ENCODE measurements at places on chromosomes 5 and 9. TPM values are rescaled to one million over a fixed set of nuclear protein-coding genes. Genes with fewer than 3 reads are reported as not detected.

GRCh38 chr5:157116483-157116954 is 7.7 kb upstream of the HAVCR2 start:
- DNase-seq = no peak

DNA sequence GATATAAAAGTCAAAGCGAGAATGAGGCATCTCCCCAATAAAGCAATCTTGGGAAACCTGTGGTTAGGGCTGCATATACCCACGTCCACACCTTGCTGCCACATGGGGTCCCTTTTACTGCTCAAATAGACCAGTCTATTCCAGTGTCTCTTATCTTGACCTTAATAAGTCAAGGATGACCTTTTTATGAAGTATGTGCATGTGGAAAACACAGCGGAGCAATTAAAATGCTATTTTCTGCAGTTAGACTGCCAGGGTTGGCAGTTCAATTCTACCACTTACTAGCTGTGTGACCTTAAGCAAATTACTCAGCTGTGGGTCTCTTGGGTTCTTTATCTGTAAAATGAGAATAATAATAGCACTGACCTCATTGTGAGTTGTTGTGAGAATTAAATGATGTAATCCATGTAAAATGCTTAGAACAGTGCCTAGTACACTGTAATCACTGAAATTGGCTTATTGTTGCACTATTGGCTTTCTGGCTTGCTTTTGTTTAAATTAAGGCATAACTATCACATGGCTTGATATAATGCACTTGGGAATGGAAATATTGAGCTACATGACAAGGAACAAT is 67.8 kb upstream of the HSPB3 start:
- no peak for DNase-seq

DNA sequence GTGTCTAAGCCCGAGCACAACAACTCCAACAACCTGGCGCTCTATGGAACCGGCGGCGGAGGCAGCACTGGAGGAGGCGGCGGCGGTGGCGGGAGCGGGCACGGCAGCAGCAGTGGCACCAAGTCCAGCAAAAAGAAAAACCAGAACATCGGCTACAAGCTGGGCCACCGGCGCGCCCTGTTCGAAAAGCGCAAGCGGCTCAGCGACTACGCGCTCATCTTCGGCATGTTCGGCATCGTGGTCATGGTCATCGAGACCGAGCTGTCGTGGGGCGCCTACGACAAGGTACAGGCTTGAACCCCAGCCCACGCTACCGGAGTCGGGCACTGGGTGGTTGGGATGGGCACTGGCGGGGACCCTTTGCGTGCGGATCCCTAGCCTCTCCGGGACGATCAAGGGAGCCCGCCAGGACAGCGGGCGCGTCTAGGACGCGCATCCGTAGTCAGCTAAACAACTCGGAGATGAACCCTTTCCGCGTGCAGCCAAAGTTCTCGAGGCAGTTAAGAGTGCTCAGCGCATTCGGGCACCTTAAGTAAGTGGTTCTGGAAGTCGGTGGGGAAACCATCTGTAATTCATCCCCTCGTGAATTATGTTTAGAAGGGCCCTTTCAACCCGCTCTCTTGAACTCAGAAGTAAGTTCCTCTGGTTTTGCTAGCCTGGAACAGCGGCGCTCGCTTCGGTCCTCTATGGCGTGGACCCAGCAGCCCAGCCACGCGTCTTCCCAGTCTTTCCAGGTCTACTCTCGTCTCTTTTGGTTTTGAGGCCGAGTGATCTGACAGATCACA is 1.3 kb downstream of the KCNN2 start:
- peak; percentile 67 for DNase-seq

GRCh38 chr5:115796656-115797055 is 19.8 kb downstream of the CDO1 start:
- no peak for DNase-seq

- no peak for DNase-seq
Observed at GRCh38 chr5:98816582-98817222, 43.2 kb downstream of the RGMB start.

- DNase-seq = no peak
Observed at GRCh38 chr9:36900136-36900855, 133.8 kb downstream of the PAX5 start.

DNA sequence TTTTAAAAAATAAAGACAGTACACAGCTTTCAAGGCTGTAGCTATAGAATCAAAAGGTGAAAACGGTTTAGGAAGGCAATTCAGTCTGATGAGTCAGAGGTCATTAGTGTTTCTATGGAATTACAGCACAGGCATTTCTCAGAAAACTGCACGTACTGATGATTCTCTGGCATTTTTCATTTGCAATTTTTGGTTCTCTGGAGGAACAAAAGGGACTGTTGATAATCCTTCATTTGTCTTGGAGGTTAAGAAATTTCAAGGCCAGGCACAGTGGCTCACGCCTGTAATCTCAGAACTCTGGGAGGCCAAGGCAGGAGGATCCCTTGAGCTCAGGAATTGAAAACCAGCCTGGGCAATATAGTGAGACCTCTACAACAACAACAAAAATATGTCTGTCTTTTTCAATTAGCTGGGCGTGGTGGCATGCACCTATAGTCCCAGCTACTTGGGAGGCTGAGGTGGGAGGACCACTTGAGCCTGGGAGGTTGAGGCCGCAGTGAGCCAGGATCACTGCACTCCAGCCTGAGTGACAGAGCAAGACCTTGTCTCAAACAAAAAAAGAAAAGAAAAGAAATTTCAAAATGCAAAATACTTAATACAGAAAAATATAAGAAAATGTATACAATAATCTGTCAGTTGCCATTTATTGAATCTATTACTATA is 27.3 kb downstream of the NR6A1 start:
- DNase-seq = no peak

- DNase-seq = peak; percentile 14
Observed at GRCh38 chr5:131991593-131992324, 19.7 kb downstream of the ACSL6 start.

- DNase-seq = no peak
Observed at GRCh38 chr9:28770226-28770625, 1196.9 kb upstream of the C9orf72 start.

- DNase-seq = no peak
Observed at GRCh38 chr9:130770679-130771442, 64.2 kb upstream of the ABL1 start.

- no peak for DNase-seq
Observed at GRCh38 chr5:150368526-150368925, 11.0 kb downstream of the TCOF1 start.

DNA sequence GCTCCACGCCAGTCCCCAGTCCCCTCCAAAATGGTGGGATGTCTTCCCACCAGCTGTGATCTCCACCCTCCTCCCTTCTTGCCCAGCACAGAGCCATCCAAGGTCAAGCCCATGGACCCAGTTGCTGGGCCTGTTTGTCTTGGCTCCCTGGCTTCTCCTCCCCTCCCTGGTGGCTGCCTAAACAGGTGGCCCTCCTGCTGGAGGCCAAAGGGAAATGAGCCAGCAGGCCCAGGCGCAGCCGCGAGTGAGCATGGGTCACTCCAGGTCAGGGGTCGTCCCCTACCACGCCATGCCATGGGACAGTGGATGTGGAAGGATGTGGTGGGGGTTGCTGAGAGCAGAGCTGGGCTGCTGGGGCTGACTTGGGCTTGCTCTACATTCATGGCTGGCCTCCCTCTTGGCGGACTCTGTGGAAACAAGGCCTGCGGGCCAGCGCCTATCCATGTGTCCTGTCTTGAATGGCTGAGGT is 33.6 kb downstream of the COL15A1 start:
- DNase-seq = no peak

GRCh38 chr5:88854769-88855168 is 28.2 kb downstream of the MEF2C start:
- no peak for DNase-seq

DNA sequence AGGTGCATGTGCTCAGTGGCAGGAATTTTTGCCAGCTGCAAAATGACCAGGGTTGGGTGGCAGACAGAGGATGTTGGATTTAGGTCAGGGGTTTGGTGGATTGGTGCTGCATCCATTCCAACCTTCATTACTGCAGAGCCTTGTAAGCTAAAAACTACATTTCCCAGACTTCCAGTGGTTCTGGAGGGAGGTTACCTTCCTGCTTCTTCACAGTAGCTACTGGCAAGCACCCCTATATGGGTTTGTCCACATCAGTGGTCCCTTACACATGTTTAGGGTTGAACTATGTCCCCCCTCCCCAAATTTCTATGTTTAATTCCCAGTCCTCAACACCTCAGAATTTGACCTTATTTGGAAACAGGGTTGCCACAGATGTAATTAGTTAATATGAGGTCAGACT is 20.7 kb upstream of the IL17B start:
- no peak for DNase-seq

DNA sequence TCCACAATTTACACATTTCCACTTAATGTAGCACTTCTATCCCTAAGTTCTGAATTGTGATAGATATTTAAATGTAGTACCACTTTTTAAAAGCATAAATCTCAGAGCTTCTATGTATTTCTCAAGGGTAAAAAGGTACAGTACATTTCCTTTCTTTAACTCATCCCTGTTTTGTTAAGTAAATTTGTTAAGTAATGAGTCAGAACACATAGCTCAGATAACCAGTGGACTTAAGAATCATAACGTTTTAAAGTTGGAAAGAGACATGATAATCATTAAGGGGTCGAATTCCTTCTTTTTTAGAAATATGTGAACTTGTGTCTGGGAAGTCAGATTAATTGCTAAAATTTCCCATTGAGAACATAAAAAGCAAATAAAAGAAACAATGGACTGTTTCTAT is 810.2 kb upstream of the NUDT12 start:
- no peak for DNase-seq

GRCh38 chr9:136137321-136138265 is 18.9 kb upstream of the TMEM250 start:
- peak; percentile 29 for DNase-seq

- no peak for DNase-seq
Observed at GRCh38 chr5:168659286-168659847, 80.2 kb upstream of the PANK3 start.

DNA sequence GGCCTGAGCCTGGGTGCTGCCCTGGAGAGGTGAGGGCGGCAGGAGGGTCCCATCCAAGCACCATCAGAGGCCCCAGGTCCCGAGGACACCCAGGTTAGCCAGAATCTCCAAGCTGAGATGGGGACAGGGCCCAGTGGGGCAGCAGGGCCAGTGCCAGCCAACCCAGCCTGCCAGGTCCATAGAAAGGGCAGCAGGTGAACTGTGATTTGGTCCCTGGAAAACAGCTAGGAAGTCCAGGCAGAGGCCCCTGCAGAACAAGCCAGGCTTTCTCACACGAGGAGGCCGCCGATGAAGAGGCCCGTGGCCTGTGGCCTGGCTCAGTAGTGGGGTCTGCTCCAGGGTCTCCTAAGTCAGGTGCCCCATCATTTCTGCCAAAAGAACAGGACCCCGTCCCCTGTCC is 2.0 kb downstream of the AGPAT2 start:
- no peak for DNase-seq

- no peak for DNase-seq
Observed at GRCh38 chr9:18010492-18010891, 431.6 kb downstream of the SH3GL2 start.

DNA sequence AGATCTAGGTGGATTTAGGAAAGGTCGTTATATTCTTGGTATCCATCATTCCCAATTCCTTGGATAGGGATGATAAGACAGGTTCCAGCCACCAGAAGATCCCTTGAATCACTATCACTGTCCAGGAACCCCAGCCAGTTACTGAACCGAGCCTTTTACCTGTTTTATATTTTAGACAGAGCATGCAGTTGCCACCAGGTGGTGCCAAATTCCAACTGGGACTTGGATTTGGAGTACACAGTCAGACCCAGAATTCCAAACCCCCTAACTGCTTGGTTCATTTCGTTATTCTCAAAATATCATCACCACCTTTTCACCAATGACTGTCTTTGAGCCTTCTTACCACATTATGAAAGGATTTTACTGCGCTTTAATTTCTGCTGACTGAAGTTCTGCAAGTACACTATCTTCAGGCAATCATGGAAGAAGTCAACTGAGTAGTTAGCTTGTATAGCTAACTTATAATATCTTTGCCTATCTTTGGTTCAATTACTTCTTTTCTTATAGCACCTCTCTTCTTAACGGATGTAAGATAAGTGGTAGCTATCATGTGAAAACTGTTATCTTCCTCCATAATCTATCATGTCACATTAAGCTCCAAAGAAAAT is 191.8 kb downstream of the PRR16 start:
- no peak for DNase-seq

DNA sequence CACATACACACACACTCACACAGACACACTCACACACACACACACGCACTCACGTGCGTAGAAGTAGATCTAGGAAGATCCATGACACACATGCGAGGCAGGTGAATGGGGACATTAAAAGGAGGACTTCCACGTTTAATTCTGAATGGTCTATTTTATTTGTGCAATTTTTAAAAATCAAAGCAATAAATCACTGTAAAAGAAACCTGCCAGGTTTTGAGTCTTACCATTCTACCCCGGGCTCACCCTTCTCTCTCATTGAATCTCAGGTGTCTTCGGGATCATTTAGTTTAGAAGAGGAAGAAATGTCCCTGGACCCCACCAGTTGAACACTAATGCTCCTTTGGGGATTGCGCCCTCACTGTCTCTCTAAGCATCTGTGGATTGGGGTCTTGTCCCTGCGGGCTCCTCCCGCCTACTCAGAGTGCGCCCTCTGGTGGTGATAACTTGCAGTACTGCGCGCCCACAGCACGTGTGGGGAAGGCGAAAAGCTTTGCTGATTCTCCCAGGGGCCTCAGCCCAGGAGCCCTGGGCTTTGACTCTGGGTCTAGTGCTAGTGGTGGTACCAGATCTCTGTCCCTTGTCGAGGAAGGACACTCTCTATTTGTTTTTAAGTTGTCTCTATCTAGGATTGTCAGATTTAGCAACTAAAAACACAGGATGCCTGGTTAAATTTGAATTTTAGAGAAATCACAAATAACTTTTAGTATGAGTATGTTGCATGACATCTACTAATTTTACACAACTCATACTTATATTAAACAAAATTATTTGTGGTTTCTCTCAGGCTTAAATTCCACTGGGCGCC is 34.8 kb downstream of the BOD1 start:
- no peak for DNase-seq

DNA sequence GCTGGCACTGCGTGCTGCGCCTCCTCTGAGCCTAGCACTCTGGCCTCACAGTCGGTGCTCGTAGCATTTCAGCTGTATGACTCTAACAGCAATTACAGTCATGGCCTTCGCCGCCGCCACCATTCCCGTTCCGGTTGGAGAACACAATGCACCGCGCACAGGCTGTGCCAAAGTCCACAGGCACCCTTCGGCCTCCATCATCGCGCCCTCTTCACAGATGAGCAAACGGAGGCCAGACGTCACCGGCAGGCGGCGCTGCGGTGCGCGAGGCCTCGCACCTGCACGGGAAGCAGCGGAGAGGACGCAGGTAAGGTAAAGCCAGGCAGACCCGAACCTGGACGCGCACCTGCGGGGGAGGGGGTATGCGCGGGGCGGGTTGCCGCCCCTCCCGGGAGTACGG is 128.9 kb downstream of the BARX1 start:
- peak; percentile 73 for DNase-seq

NDOR1 gene
- polyA plus RNA-seq = 20.4 TPM

PCDHGA2 gene
- 0.75 TPM for polyA plus RNA-seq

SLIT3 gene
- 8.6 TPM for polyA plus RNA-seq

ST8SIA4 gene
- 3.3 TPM for polyA plus RNA-seq

CAMSAP1 gene
- 5.2 TPM for polyA plus RNA-seq

PDE6A gene
- 0.13 TPM for polyA plus RNA-seq

TMEM174 gene
- polyA plus RNA-seq = not detected

IL3 gene
- not detected for polyA plus RNA-seq

FST gene
- polyA plus RNA-seq = 1.8 TPM
